ENCODE measurements at places on chromosomes 2 and 18.
A peak's percentile ranks its signal among the peaks of the same experiment; 100 is the strongest.

DNA sequence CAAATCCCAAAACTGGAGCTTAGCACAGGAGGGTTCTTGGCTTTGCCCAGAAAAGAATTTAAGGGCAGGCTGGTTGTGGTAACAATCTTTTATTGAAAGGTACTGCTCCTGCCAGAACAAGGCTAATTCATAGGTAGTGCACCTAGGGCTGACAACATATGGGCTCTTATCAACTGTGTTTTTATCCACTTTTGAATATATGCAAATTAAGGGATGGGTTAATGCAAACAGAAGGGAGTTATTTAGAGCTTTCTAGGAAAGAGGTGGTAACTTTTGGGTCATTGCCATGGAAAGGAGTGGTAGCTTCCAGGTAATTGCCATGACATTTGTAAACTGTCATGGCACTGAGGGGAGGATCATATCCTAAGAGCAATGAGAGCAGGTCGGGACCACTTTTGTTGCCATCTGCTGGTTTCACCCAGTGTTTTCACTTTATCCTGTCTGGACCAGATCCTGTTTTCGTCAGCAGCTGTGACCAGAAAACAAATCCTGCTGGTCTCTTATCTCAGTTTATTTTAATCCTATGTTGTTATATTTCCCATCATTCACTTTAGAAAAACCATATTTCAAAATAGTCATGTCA is 981 bp downstream of the C2orf66 start:
- DNase-seq = no peak

- no peak for DNase-seq
Measured at GRCh38 chr2:154097833-154098398, 226.2 kb downstream of the GALNT13 start.

- DNase-seq = no peak
Measured at GRCh38 chr18:45567123-45567522, 48.2 kb upstream of the SLC14A2 start.

- peak; percentile 50 for DNase-seq
Measured at GRCh38 chr2:98822301-98823164, 91.6 kb upstream of the MGAT4A start.
